ENCODE measurements at places on chromosomes 5 and 9. TPM values are rescaled to one million over a fixed set of nuclear protein-coding genes. Genes with fewer than 3 reads are reported as not detected.

Gene HSPB3
- total RNA-seq: not detected

Gene OR2V1
- total RNA-seq: not detected

Gene LCN15
- total RNA-seq: 0.49 TPM

Gene ANXA2R
- total RNA-seq: 1.1 TPM

Gene CARTPT
- total RNA-seq: 148 TPM

Gene LIFR
- total RNA-seq: 96.0 TPM

Gene SPATA6L
- total RNA-seq: 6.7 TPM

DNA sequence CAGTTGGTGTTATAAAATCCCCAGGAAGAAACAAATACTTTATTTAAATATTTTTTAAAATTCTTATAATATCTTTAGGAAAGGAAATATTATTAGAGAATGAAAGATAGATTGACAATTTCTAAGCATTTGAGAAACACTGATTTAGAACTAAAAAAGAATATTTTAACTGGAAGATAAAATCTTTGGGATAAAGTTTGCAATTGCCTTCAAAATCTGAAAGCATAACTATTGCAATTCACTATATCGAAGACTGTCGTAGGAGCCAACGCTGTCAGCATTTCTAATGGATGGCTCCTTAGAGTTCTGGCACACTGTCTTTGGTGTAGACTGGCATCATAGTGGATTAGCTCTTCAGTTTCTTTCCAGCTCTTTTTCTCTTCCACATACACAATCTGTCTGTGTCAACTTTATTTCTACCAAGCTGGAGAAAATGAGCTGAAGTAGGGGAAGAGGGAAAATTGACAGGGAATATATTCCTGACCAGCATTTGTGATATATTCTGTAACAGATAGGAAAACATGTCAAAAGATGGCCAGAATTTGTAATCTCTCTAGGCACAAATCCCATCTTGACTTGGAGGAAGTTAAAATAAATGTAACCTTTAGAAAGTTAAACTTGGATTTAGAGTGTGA lies 1561.4 kb downstream of the MAT2B start:
- H3K4me3 ChIP-seq: no peak overlapping the region
- no peaks in the 10 kb centered on the region for H3K4me1 ChIP-seq
- no peak for DNase-seq
- peaks cover 2% of the 10 kb centered on the region for H3K27me3 ChIP-seq
- H3K36me3 ChIP-seq: no peaks in the 10 kb centered on the region

DNA sequence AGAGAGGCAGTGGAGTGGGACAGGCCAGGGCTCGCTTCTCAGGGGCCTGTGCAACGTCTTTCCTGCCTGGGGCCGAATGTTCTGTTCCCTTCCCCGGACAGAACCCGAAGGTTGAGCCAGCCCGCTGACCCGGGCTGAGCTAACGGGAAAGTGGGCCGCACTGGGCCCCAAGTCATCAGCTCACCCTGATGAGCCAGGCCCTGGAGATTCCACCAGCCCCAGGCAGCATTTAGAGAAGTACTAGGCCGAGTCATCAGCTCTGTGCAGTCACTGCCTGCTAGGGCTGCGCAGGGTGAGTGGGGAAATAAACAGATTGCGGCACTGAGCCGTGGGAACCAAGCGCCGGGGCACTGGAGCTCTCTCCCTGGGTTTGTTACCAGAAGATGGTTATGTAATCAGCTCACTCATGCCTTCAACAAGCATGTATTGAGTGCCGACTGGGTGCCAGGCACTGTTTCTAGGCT lies 29.1 kb upstream of the DUSP1 start:
- peaks cover 8% of the 10 kb centered on the region for H3K27me3 ChIP-seq
- H3K4me3 ChIP-seq: no peak overlapping the region
- peaks cover 8% of the 10 kb centered on the region for H3K4me1 ChIP-seq
- H3K36me3 ChIP-seq: no peaks in the 10 kb centered on the region
- no peak overlapping the region for H3K27ac ChIP-seq

DNA sequence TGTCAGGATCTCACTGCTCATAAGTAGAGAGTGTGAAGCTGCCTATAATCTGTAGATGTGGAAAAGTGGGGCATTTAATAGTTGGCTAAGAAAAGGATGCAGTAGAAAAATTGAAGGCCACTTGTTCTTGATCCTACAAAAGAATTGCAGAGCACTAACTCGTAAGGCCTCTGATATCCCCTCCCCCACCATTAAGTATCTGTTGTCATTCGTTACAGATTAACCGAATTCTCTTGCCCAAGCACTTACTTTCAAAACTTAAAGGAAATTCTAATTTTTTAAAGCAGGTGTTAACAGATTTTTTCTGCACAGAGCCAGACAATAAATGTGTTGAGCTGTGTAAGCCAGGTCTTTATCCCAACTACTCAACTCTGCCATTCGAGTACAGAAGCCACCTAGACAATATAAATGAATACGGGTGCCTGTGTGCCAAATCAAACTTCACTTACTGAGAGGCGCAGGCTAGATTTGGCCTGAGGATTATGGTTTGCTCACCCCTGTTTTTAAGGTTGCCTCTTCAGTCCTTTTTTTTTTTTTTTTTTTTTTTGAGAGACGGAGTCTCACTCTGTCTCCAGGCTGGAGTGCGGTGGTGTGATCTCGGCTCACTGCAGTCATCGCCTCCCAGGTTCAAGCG lies 234.8 kb downstream of the RFK start:
- no peak overlapping the region for H3K27ac ChIP-seq
- no peaks in the 10 kb centered on the region for H3K27me3 ChIP-seq
- no peak overlapping the region for H3K4me3 ChIP-seq
- no peak for DNase-seq
- H3K36me3 ChIP-seq: no peaks in the 10 kb centered on the region
- no peaks in the 10 kb centered on the region for H3K4me1 ChIP-seq

DNA sequence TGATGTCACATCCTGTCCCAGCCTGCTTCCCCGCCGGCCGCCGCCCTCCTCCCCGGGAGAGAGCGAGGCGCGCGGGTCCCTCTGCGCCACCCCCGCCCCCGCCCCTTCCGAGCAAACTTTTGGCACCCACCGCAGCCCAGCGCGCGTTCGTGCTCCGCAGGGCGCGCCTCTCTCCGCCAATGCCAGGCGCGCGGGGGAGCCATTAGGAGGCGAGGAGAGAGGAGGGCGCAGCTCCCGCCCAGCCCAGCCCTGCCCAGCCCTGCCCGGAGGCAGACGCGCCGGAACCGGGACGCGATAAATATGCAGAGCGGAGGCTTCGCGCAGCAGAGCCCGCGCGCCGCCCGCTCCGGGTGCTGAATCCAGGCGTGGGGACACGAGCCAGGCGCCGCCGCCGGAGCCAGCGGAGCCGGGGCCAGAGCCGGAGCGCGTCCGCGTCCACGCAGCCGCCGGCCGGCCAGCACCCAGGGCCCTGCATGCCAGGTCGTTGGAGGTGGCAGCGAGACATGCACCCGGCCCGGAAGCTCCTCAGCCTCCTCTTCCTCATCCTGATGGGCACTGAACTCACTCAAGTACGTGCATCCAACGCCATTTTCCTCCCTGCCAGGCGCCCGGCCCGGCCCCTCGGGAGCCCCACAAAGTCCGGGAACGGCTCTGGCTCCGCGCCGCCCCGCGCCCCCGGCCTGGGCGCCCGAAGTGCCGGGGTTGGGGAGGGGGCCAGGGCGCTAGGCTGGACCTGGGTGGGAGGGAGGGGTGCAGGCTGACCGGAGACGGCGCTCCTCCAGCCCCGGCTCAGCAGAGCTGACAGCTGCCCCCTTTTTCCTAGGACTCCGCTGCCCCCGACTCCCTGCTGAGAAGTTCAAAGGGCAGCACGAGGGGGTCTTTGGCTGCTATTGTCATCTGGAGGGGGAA lies 12.0 kb upstream of the OLFM1 start:
- no peak overlapping the region for H3K4me3 ChIP-seq
- DNase-seq: peak; percentile 48
- H3K36me3 ChIP-seq: no peaks in the 10 kb centered on the region
- peaks cover 10% of the 10 kb centered on the region for H3K27me3 ChIP-seq

DNA sequence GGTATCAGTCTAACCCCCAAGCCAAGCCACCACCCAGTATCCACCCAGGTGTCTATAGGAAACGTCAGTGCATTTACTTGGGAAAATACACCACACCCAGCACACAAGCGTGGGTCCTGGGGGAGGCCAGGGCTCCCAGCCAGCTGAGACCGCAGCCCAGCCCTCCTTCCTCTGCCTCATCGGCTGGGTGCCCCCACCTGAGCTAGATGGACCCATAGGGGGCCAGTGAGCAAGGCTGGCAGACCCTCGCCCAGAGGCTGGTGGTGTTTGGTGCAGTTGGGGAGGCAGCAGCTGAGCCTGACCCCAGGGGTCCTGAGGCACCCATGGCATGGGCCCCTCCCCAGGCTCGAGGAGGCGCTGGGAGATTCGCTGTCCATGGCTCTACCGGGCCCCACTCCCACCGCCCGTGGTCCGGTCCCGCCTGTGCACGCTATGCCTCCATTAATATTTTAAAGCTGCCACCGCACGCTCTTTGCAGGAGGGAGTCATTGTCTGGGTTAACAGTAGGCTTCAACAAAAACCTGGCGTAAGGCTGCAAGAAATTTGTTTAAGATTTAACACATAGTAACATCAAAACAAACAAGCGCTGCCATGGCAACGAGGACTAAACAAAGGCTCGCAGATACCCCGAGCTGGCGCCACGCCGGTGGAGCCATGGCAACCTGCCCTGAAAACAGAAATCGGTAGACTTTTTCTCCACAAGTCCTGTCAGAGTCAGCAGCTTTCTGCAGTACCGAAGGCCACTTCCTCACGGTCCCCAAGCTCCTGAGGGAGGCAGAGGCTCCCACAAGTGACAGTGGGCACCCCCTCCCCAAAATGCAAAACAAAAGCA lies 20.6 kb downstream of the TPPP start:
- peak overlapping the region; percentile 92 for H3K27ac ChIP-seq
- no peak overlapping the region for H3K4me3 ChIP-seq

DNA sequence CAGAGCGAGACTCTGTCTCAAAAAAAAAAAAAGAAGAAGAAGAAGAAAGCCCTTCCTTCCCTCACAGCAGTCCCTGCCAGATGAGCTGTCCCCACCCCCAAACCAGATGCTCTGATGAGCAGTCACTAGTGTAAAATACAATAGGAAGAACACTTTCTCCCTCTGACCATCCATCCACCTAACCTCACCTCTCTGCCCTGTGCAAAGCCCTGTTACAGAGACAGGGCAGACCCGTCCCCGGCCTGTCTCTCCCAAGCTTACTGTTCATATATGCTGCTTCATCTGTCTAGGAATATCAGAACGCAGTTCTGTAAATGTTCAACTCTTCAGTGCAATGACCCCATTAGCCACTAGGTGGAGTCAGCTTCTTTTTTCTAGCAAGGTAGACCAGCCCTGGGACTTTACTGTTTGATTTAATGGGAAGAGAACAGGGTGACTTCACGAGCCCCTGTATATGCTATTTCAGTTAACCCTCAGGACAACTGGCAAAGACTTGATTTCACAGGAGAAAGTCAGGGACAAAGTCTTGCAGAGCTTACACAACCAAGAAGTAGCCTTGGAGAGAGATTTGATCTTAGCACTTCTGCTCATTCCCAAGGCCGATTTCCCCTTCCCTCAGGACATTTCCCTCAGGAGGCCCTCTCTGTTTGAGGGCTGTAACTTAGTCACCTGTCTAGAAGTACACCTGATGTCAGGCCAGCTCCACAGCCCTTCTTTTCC lies 14.9 kb upstream of the FGFR4 start:
- peaks cover 8% of the 10 kb centered on the region for H3K4me1 ChIP-seq
- H3K4me3 ChIP-seq: peak overlapping the region; percentile 69
- peak; percentile 83 for DNase-seq
- peak overlapping the region; percentile 28 for H3K27ac ChIP-seq

DNA sequence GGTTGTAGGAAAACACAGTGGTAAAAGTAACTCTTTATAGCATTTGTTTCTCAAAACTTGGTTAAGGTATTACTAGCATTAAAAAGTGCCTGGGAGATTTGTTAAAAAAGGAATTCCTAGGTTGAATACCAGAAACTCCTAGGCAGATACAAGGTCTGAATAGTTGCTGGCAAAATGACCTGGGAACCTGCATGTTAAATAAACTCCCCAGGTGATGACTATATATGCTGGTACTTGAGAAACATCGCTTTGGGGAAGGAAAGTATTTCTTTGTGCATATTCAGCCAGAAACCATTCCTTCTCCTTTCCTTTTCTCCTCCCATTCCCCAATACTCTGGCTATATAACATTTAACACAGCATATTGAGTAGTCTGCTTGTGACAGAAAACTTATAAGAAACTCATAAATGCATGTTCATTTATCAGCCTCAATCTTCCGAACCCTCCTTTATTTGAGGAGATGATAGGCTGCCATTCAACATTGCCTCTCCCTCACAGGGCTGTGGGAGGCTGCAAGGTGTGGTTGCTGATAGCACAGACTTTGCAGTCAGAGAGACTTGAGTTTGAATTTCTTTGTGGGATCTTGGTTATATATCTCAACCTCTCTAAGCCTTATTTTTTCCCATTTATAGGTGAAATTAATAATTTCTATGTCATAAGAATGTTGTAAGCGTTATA lies 28.7 kb downstream of the PCSK1 start:
- H3K4me1 ChIP-seq: no peaks in the 10 kb centered on the region
- DNase-seq: no peak
- H3K4me3 ChIP-seq: no peak overlapping the region
- no peak overlapping the region for H3K27ac ChIP-seq

- H3K27me3 ChIP-seq: no peaks in the 10 kb centered on the region
- H3K36me3 ChIP-seq: no peaks in the 10 kb centered on the region
- H3K4me1 ChIP-seq: peaks cover 3% of the 10 kb centered on the region
Measured at GRCh38 chr5:98320343-98320742, 453.1 kb upstream of the RGMB start.

GRCh38 chr9:76784881-76785280 lies 20.6 kb downstream of the PCA3 start:
- DNase-seq: no peak
- no peaks in the 10 kb centered on the region for H3K36me3 ChIP-seq
- no peaks in the 10 kb centered on the region for H3K4me1 ChIP-seq
- H3K27me3 ChIP-seq: no peaks in the 10 kb centered on the region

- no peak overlapping the region for H3K4me3 ChIP-seq
- no peak for DNase-seq
- H3K4me1 ChIP-seq: no peaks in the 10 kb centered on the region
- no peak overlapping the region for H3K27ac ChIP-seq
Measured at GRCh38 chr9:16720386-16720785, 150.1 kb downstream of the BNC2 start.

GRCh38 chr9:135563039-135563476 lies 1.5 kb downstream of the PAEP start:
- H3K36me3 ChIP-seq: no peaks in the 10 kb centered on the region
- no peak overlapping the region for H3K4me3 ChIP-seq
- DNase-seq: no peak

GRCh38 chr9:29285818-29286217 lies 1712.5 kb upstream of the C9orf72 start:
- no peaks in the 10 kb centered on the region for H3K4me1 ChIP-seq
- no peak overlapping the region for H3K27ac ChIP-seq
- DNase-seq: no peak
- no peak overlapping the region for H3K4me3 ChIP-seq
